ENCODE measurements at places on chromosomes 5 and 9.

DNA sequence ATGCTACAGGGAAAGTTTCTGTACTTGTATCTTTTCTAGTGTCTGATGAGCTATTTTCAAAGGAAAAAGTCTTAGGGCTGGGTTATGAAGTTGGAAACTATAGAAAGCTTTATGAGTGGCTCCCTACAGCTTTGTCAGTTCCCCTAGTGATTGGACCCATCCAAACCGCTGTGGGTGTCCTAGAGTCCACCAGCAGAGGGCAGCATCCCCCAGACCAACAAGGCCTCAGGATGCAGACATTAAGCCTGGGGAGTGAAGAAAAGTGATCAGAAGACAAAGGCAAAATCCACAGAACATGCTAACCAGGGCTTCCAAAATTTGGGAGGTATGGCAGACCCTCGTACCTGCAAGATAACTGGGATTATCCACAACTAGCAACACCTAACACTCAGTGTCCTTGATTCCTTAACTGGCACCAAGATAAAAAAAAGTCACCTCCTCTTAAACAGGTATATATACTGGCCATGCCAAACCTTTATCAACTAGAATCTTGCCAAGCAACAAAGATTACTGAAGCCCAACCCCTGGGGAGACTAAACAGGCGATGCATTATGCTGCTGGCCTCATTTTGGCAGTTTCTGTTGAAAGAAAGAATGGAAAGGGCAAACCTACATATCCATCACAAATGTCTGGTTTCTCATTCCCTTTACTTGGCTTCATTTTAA, 110.4 kb upstream of the NR5A1 start:
- DNase-seq, result peak; percentile 22

DNA sequence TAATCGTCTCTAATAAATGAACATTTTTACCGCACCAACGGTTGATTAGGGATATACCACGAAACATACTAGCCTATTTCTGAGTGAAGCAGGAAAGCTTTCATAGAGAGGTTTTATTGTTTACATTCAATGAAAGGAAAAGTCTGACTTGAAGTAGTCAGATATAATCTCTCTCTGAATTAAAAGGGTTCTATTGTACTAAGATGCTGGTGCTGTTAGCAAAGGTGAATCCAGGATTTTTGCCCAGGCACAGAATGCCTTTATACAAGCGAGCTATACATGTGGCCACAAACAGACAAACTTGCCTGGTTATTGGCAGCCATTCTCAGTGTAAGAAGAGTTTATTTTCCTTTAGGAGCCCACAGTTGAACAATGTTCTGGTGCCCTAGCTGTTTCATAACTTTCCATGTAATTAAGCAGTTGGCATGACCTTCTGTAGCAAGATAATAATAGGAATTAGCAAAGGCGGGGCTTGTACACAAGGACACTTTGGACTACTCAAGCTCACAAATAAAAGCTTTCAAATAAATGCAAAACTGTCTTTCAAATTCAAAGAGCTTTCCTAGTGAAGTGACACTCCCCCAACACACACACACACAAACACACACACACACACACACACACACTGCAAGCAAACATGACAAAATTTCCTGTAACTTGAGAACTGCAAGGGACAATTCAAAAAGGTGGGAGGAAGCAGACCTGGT, 198.7 kb upstream of the MAP3K1 start:
- no peak for DNase-seq

GRCh38 chr5:117888688-117889087, 1099.7 kb downstream of the DTWD2 start:
- DNase-seq, result no peak

DNA sequence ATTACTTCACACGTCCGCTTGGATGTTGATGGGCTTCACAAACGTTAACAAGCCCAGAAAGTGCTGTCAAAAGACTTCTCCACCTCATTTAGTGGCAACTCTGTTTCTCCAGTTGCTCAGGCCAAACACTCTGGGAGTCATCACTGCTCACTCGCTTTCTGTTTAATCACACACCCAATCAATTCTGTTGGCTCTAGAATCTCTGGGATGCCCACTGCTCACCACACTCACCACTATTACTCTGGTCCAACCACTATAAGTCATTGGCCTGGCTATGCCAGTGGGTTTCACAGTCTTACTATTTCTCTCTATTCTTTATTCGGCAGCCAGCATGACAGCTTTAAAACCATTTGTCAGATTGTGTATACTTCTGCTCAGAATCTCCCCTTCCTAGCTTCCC, 163.5 kb downstream of the KDM4C start:
- no peak for DNase-seq

DNA sequence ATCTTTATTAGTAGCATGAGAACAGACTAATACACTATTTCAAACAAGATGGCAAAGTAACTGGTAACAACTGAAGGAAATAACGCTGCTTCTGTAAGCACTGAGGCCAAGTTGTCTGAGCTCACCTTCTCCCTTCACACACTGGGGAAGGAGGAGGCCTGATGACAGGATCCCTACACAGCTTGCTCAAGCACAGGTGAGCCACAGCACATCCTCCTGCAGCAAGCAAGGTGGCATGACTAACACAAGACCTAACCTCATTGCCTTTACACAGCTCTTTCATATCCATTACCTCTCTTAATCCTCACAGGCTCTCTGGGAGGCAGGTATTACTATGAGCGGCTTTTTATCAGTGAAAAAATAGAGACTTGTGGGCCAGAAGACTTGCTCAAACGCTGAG, 83.3 kb downstream of the ARL15 start:
- DNase-seq, result no peak

DNA sequence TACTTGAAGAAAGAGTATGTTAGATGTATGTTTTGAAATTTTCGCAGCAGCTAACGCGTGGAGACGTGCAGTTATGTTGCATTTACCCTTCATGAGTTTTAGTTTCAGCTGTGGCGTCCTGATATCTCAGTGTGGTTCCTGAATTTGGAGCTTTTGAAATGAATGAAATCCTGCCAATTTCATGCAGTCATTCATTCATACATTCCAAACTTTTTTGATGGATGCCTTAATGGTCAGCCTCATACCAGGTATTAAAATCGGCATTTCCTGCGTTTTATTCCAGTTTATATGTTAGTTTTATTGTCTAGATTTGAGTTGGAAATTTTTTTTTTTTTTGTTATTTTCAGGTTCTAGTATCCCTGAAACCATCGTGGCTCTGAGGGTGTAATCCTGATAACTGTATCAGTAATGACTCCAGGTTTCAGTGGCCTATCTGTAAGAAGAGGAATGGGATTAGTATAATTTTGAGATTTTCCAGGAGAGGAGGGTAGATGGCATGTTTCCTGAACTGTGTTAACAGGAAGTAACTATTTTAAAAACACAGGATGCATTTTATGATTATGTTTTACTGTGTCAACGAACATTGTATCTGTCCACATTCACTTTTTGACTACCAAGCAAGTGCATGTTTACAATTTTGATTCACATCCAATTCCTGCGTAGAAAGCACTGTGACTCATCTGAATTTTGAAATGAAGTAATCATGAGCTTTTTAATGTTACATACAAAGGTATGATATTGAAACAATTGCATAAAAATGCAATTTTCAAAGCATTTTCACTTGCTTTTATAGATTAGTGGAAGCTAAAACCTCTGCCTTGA, 1.0 kb downstream of the FOCAD start:
- no peak for DNase-seq

GRCh38 chr9:127368852-127369402, 28.0 kb upstream of the SLC2A8 start:
- DNase-seq, result no peak

GRCh38 chr5:144468571-144468970, 297.9 kb downstream of the KCTD16 start:
- no peak for DNase-seq

- DNase-seq, result no peak
Observed at GRCh38 chr5:173745123-173745522, 128.7 kb upstream of the BOD1 start.

GRCh38 chr9:72494051-72494450, 27.4 kb upstream of the TMC1 start:
- no peak for DNase-seq

- no peak for DNase-seq
Observed at GRCh38 chr5:50655067-50655809, 11.2 kb upstream of the PARP8 start.

DNA sequence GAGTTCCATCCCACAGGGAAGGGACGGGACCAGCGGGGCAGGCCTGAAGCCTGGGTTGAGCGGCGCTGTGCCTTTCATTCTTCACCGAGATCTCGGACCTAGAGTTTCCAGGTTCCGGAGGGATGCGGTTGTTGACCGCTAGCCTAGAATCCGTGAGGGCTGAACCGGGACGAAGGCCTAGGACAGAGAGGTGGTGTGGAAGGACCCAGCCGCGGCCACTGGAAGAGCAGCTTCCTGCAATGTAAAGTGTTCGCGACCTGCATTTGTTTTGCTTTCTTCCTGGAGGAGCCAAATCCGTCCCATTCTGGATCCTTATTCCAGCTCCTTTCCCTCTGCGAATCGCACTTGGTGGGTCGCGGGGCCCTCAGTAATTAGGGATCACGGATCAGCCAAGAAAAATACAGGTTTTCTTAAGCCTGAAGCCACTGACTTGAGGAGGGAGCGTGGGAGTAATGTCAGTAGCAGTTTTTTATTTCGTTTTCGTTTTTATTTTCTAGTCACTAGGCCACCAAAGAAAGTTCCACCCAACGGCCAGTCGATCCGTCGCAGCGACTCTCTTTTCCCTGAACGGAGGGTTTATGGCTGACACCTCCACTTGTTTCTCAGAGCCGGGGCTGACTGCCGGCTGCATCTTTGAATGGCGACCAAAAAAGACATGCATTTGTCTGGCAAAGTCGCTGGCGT, 48.6 kb downstream of the ANXA2R start:
- DNase-seq, result no peak

DNA sequence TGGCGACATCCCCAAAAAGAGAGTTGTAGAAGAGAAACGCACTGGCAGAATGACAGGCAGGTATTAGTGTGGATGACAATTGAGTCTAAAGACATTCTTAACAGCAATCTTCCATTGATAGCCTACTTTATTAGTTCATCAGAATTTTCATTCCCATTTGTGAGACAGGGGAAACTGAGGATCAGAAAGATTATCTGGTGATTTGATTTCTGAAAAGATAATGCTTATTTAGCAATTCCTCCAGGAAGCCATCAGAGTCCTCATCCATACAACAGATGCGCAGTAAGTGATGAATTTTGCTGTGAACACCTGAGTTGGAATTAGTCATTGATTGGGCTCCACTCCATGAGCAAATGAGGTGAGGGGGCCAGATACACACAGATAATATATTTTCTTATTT, 57.3 kb upstream of the ANKRD33B start:
- DNase-seq, result no peak

DNA sequence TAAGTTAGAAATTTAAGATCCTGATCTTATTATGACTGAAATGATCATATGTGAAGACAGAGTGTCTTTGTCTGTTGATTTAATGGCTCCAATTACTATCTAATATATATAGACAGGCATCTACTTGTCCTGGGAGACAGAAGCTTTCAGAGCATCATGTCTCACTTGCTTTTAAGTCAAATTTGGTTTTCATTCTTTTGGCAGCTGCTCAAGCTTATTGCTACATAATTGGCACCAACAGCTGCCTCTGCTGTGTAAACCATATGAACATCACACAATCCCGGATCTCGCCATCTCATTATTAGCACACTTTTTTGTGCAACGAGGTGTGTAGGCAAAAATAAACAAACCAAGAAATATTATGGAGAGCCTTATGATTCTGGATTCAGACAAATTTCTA, 1717.9 kb downstream of the EFNA5 start:
- DNase-seq, result no peak

DNA sequence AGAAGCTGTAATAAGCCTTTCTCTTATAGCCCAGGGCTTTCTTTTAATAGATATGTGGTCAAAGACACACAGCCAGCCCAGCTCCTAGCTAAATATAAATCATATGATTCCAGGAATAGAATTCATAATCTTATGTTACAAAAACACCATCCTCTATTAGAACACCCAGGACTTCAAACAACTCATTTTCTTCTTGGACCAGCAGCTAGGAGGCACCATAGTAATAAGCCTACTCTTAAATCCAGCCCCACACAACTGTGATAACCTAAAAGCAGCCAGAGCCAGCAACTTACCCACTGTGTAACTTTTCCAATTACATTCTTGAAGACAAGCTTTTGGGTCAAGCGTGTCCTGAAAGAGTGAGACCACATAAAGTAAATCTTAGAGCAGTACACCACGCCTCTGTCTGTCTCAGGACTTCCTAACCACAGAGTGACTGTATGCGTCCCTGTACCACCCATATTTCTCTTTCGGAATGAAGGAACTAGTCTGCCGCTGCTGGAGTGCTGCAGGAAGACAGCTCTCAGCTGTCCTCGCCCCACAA, 223.8 kb downstream of the TLE1 start:
- DNase-seq, result no peak

GRCh38 chr9:134605351-134605965, 36.1 kb upstream of the COL5A1 start:
- DNase-seq, result no peak

DNA sequence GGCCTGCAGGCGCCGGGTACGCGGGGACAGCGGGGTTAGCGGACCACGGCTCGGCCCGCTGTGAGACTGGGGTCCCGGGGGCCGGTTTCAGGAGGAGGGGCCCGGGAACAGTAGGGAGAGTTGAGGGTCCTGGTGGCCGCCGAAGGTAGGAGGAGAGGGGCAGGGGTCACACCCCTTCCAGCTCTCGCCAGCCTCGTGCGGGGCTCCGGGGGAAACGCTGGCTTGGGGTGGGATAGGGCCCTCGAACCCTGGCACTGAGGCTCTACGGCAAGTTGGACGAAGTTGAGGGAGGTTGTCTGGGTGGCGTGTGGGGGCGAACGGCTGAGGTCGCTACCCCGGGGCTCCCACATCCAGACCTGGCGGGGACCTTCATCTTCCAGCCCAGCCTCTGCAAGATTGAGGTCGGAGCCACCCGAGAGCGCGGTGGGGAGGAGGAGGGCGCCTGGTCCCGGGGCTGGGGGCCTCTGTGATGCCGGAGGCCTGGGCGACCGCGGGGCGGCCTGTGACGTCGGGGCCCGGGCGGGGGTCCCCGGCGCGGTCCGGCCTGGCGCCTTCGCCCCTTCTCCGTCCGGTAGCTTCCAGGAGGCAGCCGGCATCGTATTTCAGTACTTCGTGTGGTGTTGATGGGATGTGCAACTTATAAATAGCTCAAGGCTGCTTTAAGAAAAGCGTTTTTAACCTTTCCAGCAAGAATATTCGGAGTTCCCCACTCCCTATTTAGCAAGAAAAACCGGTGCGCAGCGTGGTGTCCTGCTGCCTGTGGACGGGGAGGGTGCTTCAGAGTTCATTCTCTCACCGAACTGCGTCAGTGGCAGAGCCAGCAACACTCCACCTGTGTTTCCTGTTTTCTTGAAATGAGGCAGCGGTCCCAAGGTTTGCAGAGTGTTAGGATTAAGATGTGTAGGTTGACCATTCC, 902 bp downstream of the HABP4 start:
- no peak for DNase-seq

DNA sequence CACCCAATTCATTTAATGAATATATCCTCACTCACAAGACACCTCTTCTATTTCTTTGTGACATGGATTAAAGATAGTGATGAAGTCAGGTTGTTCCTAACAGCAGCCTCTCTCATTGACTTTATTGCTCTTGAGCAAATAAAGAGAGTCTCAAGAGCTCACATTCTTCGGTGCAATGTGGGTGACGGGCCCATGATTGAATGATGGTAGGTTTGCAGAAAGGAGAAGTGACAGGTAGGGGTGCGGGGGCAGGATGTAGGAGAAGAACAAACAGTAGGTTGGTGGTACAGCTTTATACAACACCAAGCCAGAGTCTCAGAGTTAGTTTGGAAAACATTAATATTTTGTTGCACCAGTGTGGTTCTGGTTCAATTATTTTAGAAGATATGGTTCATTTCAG, 122.2 kb downstream of the SLIT3 start:
- no peak for DNase-seq

GRCh38 chr5:59173578-59173977, 590.7 kb downstream of the RAB3C start:
- no peak for DNase-seq

- no peak for DNase-seq
Observed at GRCh38 chr5:13932561-13932960, 11.9 kb downstream of the DNAH5 start.

All from thoracic aorta (tissue), 2 donors.